Lower lobe of right lung (tissue), 2 donors: ENCODE measurements at places on chromosomes 3 and 15. TPM values are rescaled to one million over a fixed set of nuclear protein-coding genes. Genes with fewer than 3 reads are reported as not detected.

The LPCAT4 gene
- total RNA-seq, result 37.0 TPM

The LDHAL6B gene
- not detected for total RNA-seq

- no peaks in the 10 kb centered on the region for H3K36me3 ChIP-seq
- no peaks in the 10 kb centered on the region for H3K4me1 ChIP-seq
- DNase-seq, result no peak
- no peak overlapping the region for H3K27ac ChIP-seq
- no peaks in the 10 kb centered on the region for H3K27me3 ChIP-seq
Observed at GRCh38 chr3:71997066-71997653, 212.2 kb upstream of the PROK2 start.

DNA sequence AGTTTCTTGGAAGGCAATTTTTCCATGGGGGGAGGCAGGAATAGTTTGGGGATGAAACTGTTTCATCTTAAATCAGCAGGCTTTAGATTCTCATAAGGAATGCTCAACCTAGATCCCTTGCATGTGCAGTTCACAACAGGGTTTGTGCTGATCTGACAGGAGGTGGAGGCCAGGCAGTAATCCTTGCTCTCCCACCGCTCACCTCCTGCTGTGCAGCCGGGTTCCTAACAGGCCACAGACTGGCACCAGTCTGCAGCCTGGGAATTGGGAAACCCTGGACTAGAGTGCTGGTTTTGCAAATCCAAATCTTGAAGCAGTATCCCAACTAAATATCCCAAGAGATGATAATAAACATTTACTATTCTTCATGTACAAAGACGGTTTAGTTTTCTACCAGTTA is 256.3 kb upstream of the TMCO5A start:
- no peak overlapping the region for H3K27ac ChIP-seq
- no peak overlapping the region for H3K4me3 ChIP-seq
- H3K36me3 ChIP-seq, result no peaks in the 10 kb centered on the region
- no peaks in the 10 kb centered on the region for H3K4me1 ChIP-seq
